ENCODE measurements at places on chromosomes 4 and X.
A peak's percentile ranks its signal among the peaks of the same experiment; 100 is the strongest.

GRCh38 chr4:22483551-22483981, 32.3 kb downstream of the ADGRA3 start:
- DNase-seq = peak; percentile 95

GRCh38 chrX:38008658-38009057, 2.3 kb downstream of the SYTL5 start:
- DNase-seq = no peak

- DNase-seq = peak; percentile 54
These were observed at the start of gene MXRA5 for GRCh38 chrX:3346501-3347259. TSS of gene MXRA5 (minus strand) at chrX:3346652. CDS start at chrX:3343833, 2,819 bp downstream.

DNA sequence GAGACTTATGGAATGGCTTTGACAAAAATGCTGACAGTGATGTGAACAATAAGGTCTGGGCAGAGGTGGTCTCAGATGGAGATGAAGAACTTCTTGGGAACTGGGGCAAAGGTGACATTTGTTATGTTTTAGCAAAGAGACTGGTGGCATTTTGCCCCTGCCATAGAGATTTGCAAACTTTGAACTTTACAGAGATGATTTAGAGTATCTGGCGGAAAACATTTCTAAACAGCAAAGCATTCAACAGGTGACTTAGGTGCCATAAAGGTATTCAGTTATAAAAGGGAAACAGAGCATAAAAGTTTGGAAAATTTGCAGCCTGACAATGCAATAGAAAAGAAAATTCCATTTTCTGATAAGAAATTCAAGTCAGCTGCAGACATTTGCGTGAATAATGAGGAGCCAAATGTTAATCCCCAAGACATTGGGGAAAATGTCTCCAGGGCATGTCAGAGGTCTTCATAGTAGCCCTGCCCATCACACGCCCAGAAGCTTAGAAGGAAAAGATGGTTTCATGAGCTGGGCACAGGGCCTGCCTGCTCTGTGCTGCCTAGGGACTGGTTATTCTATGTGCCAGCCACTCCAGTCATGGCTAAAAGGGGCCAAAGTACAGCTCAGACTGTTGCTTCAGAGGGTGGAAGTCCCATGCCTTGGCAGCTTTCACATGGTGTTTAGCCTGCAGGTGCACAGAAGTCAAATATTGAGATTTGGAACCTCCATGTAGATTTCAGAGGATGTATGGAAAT, 782.2 kb downstream of the TRAM1L1 start:
- DNase-seq = no peak

DNA sequence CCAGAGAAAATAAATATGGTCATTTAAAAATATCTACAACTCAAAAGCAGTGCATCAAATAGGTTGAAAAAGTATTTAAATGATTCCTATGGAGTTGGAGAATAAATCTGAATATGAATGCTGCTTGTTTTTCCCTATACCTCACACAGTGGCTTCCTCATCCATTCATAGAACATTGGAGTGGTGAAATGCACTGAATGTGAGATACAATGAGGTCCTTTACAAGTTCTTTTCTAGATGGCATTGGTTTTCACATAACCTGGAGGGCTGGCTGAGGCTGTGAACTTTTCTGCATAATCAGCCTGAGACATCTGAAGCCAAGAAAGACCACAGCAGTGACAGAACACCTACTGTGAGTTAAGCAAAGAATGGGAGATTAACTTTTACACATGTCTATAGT, 279.1 kb upstream of the NRK start:
- DNase-seq = no peak

DNA sequence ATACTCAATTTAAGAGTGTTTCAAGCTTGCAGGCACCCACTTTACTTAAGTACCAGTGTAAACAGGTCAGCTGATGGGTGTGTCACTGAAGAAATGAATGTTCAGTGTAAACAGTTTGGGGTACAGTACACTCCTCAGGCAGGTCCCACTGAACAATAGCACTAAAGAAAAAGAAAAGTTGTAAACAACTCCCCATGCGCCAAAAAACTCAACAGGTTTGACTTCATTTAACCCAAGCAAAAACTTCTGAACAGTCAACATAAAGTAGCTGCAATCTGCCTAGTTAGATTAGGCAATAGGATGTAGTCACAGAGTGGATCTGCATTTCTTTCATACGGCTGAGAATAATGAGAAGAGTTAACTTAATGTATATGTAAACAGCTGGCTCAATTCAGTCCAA, 93.2 kb downstream of the FAM13A start:
- DNase-seq = peak; percentile 91

DNA sequence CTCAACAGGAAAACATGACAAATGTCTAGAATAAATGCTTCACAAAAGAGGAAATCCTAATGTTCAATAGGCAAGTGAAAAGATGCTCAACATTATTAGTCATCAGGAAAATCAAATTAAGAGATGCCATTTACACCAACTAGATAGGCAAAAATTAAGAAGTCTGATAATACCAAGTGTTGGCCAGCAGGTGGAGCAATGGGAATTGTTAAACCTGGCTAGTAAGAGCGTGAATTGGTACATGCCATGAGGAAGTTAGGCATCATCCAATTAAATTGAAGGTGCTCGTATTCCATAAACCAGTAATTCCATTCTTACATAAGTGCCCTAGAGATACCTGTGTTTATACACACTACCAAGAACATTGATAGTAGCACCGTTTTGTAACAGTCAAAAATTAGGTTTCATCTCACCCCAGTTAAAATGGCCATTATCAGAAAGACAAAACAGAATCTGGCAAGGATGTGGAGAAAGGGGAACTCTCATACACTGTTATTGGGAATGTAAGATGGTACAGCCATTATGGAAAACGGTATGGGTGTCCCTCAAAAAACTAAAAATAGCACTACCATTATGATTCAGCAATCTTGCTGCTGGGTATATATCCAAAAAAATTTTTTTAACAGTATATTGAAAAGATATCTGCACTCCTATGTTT, 14.0 kb upstream of the ZCCHC18 start:
- peak; percentile 86 for DNase-seq

DNA sequence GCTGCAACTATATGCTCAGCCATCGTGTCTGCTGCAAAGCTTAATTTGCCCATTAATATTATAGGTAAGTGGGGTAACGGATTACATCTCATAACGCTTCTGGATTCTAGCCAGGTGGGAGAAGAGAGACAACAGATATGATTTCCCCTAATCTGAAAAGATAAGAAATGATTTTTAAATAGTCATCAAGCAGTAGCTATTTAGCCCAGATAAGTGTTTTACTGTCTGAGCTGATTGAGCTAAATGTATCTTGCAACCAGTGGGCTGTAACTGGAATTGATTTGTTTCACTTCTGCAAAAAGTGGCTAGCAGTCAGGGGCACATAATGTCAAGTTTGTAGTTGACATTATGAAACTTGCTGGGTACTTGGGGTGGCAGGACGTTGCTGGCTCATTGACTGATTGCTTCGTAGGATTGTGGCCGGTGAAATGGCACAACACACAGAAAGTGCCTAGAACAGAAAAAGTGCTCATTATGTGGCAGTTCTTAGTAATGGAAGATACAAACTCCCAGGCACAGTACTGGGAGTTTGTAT, 18.5 kb downstream of the LAP3 start:
- no peak for DNase-seq

GRCh38 chrX:6383488-6383887, 151.4 kb downstream of the VCX3A start:
- no peak for DNase-seq

GRCh38 chr4:89217604-89218003, 90.0 kb downstream of the GPRIN3 start:
- no peak for DNase-seq

- peak; percentile 57 for DNase-seq
These were observed 14.1 kb downstream of the TMPRSS11D start for GRCh38 chr4:67869580-67870190.

DNA sequence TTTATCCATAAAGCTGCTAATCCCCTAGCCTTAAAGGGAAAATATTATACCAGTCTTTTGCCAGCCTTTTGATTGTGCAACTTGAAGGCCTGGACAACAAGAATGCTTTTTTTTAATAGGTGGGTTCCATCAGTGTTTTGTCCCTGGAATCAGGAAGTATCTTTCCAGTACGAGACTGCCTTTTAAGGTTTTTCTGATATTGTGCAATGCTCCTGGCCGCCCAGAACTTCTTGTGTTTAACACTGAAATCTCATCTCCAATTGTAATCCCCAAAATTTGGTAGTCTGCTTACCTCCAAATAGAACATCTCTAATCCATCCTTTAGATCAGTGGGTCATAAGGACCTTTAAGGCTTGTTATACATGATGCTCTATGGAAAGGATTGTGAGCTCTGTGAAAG, 256.7 kb downstream of the NAF1 start:
- DNase-seq = no peak

DNA sequence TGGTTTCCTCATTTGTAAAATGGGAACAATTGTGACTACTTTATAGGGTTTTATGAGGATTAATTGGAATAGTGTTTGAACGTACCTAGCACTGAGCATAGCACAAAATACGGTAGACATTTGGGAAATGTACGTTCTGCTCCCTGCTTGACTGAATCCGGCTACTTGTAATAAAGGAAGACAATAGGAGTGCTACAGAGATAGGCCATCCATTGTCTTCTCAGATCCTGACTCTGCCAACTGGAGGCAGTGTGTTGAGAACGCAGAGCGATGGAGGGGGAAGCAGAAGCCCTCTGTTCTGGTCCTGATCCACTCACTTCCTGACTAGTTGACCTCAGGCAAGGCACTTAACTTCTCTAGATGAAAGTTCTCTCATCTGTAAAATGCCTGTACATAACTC, 26.4 kb downstream of the ENPP6 start:
- no peak for DNase-seq

GRCh38 chrX:152873361-152873760, 24.5 kb upstream of the ZNF185 start:
- DNase-seq = no peak

DNA sequence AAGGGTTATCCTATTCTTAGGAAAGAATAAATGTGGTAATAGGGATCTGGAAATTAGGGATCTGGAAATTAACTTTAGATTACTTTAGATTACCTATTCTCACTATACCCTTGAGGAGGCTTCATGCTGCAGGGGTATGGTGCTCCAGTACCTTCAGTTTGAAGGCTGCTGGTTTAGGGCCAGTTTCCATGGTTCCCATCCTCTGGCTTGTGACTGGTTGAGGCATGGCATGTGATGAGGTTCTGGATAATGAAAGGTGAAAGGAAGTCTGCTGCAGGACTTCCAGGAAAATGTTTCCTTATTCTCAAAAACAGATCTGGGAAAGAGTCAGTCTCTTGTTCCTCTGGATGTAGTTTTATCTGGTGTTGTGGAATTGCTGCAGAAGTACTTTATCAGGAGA, 25.9 kb downstream of the FRAS1 start:
- DNase-seq = no peak

DNA sequence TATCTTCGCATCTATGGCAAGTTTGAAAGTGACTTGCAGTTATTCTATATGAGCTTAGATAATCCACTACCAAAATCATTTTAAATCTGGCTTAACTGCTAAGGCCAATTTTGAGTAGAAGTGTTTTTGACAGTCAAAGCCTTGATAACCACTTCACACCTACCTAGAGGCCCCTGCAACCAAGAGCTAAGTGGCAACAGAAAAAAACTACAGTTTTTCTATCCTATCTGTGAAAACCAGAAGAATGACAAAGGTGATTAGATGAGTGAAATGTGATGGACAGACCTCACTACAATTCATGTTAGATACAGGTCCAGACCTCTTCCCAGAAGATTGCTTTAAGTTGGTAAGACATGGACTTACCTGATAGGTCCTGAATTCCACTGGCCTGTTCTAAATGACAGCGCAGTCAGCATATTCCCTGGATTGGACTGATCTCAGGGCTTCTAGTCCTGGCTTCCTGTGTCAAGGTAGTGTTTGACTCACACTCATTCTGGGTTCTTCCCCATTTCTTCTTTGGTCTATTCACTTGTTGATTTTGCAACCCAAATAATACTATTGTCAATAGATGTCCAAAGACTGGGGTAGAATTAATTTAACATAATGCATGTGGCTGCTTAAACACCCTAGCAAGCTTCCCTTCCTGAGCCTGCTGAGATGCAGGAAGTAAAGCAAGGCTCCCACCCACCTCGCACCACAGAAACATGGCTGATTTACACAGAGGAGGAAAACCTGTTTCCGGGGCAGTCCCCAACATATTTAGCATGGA, 65.1 kb downstream of the PPP3CA start:
- DNase-seq = no peak

GRCh38 chrX:9913146-9913433, 54.1 kb upstream of the CLDN34 start:
- peak; percentile 87 for DNase-seq

DNA sequence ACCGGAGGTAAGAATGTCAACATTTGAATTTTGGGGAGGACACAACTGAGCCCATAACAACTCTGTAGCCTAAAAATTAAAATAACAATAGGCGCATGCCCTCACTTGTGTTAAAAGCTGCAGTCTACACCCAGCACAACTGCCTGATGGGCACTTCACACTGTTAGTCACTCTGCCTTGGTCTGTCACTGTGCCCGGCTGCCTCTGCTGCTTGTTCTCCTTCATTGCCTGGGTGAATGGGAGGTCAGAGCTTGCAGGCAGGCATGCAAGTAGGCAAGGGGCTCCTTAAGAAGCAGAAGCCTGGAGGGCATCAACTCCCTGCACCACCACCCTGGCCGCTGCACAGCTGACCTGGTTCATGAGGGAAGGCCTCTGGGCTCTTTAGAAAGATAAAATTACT, 374.8 kb downstream of the MID1IP1 start:
- no peak for DNase-seq

DNA sequence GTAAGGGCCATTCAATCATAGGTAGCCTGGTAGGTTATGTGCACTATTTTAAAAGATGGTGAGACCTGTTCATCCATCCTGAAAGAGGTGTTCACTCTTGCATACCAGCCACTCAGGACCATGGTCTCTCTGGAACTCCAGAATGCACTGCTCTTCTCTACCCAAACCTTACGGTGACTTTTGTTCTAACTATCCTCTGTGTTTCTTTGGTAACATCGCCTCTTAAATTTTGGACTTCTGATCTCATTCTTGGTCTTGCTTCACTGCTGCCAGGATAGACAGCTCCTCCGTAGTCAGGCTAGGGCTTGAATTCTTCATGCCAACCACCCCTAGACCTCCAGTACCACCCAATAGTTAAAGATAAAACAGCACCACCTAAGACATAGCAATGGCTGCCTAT, 346.3 kb upstream of the GALNT7 start:
- no peak for DNase-seq

DNA sequence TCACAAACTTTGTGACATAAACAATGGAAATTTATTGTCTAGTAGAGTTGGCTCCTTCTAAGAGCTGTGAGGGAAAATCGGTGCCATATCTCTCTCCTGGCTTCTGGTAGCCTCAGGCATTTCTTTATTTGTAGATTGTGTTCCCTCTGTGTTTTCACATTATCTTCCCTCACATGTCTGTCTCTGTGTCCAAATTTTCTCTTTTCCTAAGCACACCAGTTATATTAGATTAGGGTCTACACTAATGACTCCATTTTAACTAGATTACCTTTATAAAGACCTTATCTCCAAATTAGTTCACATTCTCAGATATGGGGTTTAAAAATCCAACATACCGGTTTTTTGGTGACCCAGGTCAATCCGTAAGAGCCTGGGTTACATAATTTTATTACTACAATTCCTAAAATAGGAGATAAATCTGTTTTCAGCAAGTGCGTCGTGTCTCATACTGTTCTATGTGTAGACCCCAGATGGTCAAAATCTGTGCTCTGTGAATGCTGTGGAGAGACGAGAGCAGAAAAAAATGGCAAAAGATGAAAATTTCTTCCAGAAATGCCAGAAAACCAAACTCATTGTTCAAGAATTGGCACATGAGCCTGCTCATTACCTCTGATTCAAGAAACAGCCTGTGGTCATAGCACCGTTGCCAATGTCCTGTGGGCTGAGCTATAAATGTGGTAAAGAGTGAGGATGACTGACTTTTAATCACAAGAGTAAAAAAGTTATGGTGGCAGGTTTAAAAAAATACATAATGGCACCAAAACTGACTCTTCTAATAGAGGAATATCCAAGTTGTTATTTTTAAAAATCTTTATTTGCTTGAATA, 574.7 kb downstream of the PCDH7 start:
- DNase-seq = no peak
